Right renal pelvis (tissue), 4 donors: ENCODE measurements at places on chromosomes 3 and 15.

DNA sequence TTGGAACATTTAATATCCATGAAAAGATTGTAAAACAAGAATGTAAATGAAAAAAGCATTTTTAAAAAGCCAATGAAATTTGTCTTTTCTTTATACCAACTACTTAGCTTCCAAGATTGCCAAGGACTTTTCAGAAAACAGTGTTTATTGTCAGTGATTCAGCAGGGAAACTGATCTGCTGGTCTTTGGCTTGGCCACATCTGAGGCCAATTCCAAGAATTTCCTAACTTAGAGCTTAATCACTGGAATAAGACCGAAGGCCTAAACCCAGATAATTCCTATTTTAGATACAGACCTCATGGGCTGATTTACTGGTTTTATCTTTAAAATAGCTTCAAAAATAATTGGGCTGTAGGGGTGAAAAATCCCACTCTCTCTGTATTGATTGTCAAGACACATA lies 260.5 kb upstream of the RORA start:
- no peak for DNase-seq

GRCh38 chr3:52926554-52926953 lies 29.2 kb upstream of the STIMATE start:
- no peak for DNase-seq

- DNase-seq: peak; percentile 77
Observed at GRCh38 chr15:96353930-96354730, 23.6 kb downstream of the NR2F2 start.

DNA sequence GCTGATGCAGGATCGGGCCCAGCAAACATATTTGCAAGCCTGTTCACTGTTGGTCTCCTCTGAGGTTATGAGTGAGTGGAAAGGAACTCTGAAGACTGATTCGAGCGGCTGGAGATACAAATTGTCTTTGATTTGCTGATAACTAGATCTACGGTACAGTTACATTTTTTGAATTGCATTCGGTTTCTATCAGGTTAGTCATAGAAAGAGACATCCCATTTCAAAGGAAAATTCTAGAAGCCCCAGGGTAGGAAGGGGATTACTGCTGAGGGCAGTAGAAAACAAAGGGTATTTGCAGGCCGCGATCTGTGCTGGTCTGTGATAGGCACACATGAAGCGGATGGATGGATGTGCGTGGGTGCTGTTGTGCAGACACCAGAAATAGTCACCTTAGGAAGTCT lies 228.4 kb downstream of the ITPR1 start:
- DNase-seq: no peak

DNA sequence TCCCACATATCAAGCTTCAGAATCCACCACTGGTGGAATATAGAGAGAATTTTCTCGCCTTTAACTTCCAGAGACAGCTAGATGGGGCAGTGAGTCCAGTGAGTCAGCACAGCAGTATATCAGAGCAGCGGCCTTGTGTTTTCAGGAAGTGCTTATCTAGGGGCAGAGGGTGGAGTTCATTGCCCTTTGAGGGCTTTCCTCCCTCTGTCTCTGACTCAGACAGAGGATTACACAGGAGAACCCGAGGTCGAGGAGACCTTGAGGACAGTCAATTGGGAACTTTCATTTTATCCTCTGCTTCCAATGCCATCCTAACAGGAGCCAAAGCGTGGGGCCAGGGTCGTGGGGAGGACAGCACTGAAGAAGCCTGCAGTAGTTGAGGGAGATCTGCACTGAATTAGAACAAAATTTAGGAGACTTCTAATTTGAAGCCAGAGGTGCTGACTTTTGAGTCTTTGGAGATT lies 109.6 kb upstream of the UMPS start:
- DNase-seq: no peak
